ENCODE measurements at places on chromosomes 1 and 21. TPM values are rescaled to one million over a fixed set of nuclear protein-coding genes. Genes with fewer than 3 reads are reported as not detected.

The RAB3B gene
- not detected for total RNA-seq

DNA sequence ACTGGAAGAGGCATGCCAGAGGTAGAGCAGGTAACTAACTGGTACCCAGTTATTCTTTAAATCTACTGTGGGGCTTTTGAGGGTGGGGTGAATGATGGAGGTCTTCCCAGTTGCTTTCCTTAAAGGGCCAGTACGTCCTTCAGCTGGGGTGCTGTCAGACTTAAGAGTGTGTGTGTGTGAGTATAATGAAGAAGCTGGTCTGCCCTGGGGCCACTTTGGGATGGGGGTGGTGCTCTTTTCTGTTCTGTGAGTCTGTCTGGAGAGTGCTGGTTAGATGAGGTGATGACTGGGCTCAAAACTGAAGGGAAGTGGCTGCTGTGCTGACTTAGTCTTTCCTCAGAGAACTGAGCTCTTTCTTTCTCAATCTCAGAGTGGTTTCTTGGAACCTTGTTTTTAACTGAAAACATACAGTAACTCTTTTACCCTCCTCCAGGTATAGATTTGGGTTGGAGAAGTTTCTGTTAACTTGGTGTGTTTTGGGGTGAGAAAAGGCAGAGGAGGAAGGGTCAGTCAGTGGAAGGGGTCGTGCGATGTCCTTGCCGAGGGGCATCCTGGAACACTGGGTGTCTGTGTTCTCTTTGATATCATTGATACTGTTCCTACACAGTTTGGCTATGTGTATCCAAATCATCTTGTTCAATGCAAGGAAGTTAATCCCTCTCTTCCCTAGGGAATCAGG lies 746 bp downstream of the MACF1 start:
- peak; percentile 68 for DNase-seq

DNA sequence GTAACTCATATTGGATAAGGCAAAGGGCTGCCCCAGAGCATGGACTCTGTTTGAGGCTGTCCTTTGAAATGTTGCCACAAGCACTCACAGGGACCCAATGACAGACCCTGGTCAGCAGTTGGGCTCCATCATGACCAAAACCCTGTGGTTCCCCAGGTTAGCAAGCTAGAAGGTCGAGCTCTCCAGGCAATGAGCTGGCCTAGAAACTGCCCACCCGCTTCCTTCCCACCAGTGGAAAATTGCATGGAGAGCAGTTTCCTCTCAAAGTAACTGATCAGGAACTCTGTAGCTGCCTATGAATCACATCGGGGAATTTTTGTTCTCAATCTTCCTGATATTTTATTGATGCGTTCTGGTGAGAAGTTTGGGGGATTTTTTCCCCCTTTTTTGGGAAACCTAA lies 52.8 kb downstream of the FHAD1 start:
- no peak for DNase-seq

DNA sequence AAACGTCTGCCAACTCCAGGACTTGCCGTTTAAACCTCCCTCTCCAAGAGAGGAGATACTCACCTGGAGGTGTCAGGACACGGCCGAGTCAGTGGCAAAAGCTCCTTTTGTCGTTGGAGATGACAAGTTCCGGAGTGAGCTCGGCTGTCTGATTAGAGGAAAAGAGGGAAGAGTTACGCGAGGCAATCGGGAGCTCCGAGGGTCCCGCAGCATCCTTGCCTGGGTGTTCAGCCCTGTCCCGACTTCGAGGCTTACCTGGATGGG lies 497 bp downstream of the ID3 start:
- no peak for DNase-seq

GRCh38 chr1:171017426-171017825 lies 73.3 kb upstream of the FMO3 start:
- no peak for DNase-seq

The MYOG gene
- not detected for total RNA-seq

- DNase-seq, result peak; percentile 88
Measured at GRCh38 chr1:8040586-8040985, 14.5 kb upstream of the ERRFI1 start.

The FCRL2 gene
- not detected for total RNA-seq

DNA sequence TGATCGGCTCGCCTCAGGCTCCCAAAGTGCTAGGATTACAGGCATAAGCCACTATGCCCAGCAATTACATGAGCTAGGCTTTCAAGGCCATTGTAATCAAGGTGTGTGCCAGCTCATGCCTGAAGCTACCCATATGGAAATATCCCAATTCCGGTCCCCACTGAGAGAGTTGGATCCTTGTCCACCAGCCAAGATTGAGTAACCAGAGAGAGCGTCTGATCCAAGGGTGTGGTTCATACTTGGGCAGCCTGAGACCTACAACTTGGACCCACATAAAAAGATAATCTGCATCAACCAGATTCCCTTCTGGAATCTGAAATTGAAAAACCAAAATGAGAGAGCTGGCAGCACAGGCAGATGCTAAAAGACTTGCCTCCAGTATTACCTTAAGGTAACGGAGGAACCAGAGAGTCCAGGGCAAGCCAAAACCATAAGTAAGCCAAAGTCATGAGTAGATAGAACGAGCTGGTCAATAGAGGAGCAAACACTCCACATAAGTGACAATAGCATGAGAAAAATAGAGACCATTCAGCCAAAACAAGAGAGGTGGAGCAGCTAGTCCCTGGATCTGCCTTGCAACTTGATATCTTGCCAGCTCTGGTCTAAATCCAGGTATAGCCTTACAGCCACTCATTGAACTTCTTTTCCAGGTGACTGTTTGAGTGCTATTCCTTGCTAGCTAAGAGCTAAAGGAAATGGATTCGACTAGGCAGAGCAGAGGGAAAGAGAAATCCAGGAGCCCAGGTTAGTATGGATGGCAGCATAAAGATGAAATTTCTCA lies 63.8 kb upstream of the ATP1A1 start:
- no peak for DNase-seq

DNA sequence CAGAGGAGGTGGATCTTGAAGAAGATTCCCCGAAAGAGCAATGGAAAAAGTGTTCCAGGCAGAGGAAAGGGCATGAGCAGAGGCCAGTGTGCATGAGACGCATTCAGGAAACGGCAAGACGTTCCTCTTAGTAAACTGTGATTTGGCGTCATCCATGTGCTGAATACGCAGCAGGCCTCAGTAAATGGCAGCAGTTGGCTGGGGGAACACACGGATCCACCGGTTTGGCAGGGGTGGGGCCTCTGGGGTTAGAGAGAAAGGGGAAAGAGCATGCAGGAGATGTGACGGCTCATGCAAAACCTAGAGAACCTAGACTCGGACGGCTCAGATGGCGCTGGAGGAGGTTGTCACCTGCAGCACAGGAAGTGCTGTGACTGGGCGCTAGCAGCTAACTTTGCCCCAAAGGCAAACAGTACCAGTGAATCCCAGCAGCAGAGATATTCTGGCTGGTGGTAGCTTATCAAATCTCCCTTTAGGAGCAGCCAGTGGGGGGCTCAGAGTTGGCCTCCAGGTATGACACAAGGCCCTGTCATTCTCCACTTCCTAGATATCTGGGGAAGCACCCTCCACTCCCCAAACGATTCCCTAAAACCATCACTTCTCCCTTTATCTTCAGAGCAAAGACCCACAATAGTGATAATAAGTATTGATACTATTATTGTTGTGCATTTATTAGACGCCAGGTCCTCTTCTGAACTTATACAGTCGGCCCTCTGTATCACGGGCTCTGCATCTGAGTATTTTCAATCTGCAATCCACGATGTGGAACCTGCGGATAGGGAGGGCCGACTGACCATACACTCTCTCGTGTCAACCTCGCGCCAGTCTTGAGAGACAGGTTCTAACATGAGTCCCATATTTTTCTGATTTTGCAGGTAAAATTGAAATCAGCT lies 7.6 kb downstream of the LAPTM5 start:
- no peak for DNase-seq

DNA sequence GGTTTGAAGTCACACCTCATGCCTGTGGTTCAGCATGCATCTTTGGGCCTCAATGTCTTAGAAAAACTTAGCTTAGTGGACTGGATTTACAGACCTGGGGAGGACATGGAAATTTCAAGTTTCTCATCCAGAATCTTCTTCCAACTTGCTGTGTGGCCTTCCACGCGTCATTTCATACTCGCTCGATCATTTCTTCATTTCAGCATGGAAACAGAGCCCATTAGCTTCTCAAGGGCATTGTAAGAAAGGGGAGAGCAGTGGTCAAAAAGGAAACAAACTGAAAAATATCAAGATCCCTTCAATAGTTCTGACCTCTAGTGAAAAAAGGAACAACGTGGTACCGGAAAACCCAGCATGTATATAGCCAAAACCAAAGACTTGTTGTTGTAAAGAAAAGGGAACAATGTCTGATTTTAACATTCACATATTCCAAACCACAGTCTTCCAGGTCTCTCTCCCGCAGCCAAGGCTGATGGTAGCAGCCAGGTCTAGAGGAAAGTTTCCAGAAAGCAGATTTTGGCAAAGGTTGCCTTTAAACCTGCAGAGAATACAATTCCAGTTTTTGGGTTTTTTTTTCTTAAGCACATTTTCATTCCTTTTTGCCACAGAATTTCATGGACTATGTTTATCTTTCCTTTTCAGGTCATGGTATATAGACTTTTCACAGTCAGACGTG lies 97.0 kb upstream of the CDC42BPA start:
- DNase-seq, result no peak

- no peak for DNase-seq
Measured at GRCh38 chr21:26501495-26502021, 71.5 kb downstream of the CYYR1 start.

The HCRTR1 gene
- total RNA-seq, result 0.43 TPM

GRCh38 chr1:68820151-68820550 lies 323.3 kb upstream of the DEPDC1 start:
- no peak for DNase-seq

The CHODL gene
- 1.2 TPM for total RNA-seq

GRCh38 chr1:15691434-15692032 lies 7.4 kb downstream of the PLEKHM2 start:
- no peak for DNase-seq

The PLK3 gene
- total RNA-seq, result 10.8 TPM

GRCh38 chr21:42724226-42724920 lies 71.0 kb downstream of the PDE9A start:
- no peak for DNase-seq

- no peak for DNase-seq
Measured at GRCh38 chr1:117754061-117754969, 148.5 kb downstream of the TENT5C start.

GRCh38 chr1:109923946-109924275 lies 13.3 kb downstream of the CSF1 start:
- no peak for DNase-seq

DNA sequence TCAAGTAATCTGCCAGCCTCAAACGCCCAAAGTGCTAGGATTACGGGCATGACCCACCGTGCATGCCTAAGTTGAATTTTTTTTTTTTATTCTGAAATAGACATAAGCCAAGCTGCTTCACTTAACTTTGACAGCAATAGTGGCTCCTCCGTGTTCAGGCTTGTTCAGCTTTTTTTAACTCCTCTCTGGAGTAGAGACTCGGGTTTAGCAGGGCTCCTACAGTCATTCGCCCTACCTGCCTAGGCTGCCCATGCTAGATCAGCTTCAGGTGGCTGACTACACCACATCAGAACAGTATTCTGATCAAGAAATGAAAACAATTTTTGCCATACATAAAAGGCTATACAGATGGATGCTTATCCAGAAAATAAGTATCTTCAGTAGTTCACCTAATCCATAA lies 14.7 kb downstream of the ARID4B start:
- DNase-seq, result no peak

Data from right atrium auricular region (tissue), 2 donors.